ENCODE measurements at places on chromosomes 11 and 22. TPM values are rescaled to one million over a fixed set of nuclear protein-coding genes. Genes with fewer than 3 reads are reported as not detected.

HSPB2 gene
- 0.55 TPM for polyA plus RNA-seq

ZNF143 gene
- 22.7 TPM for polyA plus RNA-seq

ADAMTS15 gene
- polyA plus RNA-seq: 4.7 TPM

PNPLA3 gene
- 7.5 TPM for polyA plus RNA-seq

UBQLNL gene
- polyA plus RNA-seq: 0.47 TPM

CNGA4 gene
- polyA plus RNA-seq: 0.07 TPM

CTSW gene
- polyA plus RNA-seq: 0.07 TPM

ACTN3 gene
- polyA plus RNA-seq: 0.06 TPM

AIFM3 gene
- 0.09 TPM for polyA plus RNA-seq

WNT11 gene
- polyA plus RNA-seq: 0.10 TPM

LIF gene
- polyA plus RNA-seq: 203 TPM

SUSD2 gene
- 1.6 TPM for polyA plus RNA-seq

CABP4 gene
- not detected for polyA plus RNA-seq

TPBGL gene
- not detected for polyA plus RNA-seq

TMEM225 gene
- polyA plus RNA-seq: not detected

ARHGAP8 gene
- polyA plus RNA-seq: 0.21 TPM

CDCA5 gene
- 14.9 TPM for polyA plus RNA-seq

GRIK4 gene
- polyA plus RNA-seq: 0.38 TPM

MS4A7 gene
- not detected for polyA plus RNA-seq

GPHA2 gene
- not detected for polyA plus RNA-seq

RAG1 gene
- 0.06 TPM for polyA plus RNA-seq

NXPE4 gene
- not detected for polyA plus RNA-seq

MIOX gene
- not detected for polyA plus RNA-seq

TESMIN gene
- polyA plus RNA-seq: 2.2 TPM

CATSPERZ gene
- not detected for polyA plus RNA-seq

PARVA gene
- polyA plus RNA-seq: 68.9 TPM

CNTF gene
- polyA plus RNA-seq: 1.1 TPM

ACCS gene
- polyA plus RNA-seq: 6.0 TPM

TPCN2 gene
- polyA plus RNA-seq: 8.0 TPM

MMP27 gene
- not detected for polyA plus RNA-seq

KMT5B gene
- polyA plus RNA-seq: 11.2 TPM

CDC45 gene
- polyA plus RNA-seq: 22.7 TPM

Measured in IMR-90 (cell line).